ENCODE measurements at places on chromosomes 16 and 17.

GRCh38 chr17:28334171-28334570 is 1.1 kb downstream of the IFT20 start:
- no peak for DNase-seq

DNA sequence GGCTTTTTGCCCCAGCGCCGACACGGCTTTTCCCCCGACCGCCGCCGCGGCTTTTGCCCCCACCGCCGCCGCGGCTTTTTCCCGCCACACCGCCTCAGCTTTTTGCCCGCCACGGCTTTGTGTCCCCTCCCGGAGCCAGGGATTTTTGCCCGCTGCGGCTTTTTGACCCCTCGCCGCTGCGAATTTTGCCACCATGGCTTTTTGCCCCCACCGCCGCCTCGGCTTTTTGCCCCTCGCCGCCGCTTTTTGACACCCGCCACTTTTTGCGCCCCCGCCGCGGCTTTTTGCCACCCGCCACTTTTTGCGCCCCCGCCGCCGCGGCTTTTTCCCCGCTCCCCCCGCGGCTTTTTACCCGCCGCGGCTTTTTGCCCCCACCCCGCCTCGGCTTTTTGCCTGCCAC is 1342.5 kb downstream of the TP53TG3F start:
- no peak for DNase-seq

- no peak for DNase-seq
Measured at GRCh38 chr16:88597856-88598491, 27.8 kb downstream of the ZC3H18 start.

DNA sequence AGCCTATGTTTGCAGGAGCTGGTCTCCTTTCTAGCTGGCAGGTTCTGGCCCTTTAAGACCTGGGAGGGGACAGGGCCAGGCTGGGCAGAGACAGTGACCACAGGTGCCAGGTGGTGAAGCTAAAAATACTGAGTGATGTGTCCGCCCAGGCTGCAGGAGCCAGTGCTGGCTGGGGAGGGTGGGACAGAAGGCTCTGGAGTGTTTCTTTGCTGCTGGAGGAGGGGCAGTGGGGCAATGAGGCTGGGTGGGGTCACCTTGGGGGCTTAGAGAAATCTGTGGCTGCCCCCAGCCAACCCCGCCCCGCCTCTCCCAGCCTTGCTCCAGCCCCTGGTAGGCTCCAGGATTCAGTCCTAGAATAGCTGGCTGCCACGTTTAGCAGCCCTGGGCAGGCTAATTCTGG is 30.4 kb upstream of the SBK1 start:
- DNase-seq, result no peak

DNA sequence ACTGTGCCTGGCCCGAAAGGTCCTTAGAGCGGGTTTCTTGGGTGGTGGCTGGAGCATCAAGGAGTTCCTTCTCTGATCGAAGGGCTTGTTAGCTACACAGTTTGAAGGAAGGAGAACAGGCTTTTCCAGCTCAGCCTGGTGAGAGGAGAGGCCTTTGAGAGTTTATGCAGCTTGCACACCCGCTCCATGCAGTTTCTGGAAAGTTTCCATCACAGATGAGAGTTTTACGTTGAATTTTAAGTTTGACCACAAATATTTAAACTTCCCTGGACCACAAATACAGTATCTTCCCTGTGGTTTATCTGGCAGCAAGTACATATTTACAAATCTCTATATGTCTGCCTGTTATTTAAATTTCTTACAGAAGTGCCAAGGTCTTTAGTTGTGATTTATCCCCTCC is 56.8 kb downstream of the HIC1 start:
- no peak for DNase-seq

DNA sequence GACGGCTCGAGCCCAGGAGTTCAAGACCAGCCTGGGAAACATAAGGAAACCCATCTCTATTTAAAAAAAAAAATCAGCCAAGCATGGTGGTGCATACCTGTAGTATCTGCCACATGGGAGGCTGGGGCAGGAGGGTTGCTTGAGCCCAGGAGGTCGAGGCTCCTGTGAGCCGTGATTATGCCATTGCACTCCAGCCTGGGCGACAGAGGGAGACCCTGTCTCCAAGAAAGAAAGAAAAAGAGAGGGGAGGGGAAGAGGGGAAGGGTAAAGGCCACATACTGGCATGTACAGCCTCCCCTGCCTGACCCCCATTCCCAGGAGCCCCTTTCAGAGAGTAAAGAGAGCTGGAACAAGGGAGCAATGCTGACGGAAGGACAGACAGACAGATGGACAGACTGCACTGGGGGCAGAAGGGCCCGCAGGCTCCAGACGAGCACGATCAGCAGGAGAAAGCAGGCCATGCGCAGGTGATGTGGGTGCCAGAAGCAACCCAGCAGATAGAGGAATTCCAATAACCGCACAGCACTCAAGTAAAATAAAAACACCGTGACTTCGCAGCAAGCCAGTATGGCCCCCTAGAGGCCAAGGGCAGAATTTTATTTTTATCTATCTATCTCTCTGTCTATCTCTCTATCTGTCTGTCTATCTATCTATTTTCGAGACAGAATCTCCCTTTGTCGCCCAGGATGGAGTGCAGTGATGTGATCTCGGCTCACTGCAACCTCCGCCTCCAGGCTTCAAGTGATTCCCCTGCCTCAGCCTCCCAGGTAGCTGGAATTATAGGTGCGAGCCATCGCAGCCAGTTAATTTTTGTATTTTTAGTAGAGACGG is 27.1 kb upstream of the SNN start:
- no peak for DNase-seq

- no peak for DNase-seq
Measured at GRCh38 chr17:28741358-28742349, 2.2 kb upstream of the TRAF4 start.

DNA sequence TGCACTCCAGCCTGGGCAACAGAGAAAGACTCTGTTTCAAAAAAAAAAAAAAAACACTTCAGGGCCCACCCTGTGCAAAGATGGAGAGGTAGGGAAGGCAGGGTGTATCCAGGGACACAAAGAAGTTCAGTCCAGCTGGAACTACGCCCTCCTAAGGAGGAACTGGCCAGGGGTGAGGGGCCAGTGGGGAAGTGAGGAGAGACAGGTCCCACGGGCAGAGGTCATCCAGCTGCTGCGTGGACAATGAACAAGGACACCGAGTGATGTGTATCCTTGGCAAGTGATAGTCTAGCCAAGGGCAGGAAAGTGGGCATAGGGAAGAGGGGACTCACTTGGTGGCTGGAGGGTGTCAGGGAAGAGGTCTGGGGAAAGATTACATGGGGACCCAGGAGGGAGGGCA is 9.4 kb upstream of the RIPOR1 start:
- no peak for DNase-seq

- no peak for DNase-seq
Measured at GRCh38 chr16:58116081-58116480, 13.1 kb downstream of the CFAP20 start.

- DNase-seq, result no peak
Measured at GRCh38 chr16:52825892-52826291, 226.8 kb downstream of the CHD9NB start.

DNA sequence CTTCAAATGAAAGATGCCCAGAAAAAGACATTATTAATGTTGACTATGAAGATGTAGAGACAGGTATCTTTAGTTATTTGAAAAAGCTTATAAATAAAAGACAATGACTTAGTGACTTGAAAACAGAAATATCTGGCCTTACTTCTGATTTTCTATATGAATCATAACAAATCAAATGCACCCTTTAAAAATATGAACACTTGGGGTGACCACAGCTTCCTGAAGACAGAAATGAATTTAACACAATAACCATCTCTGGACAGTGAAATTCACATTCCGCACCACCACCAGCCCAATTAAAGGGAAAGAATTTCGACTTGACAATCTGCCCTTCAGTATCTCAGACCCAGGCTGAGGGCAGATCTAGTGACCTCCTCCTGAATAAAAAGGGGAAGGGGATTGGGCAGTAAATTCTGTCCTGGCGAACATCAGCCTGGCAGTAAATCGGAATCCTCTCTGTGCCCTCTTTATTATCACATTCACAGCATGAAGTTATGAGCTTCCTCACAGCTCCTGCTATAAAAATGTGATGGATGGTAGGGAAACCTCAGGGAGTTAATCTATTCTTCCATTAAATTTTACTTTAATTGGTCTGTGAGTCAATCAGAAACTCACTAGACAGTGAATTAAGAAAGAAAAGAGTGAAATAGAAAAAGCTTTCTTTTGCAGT is 131.5 kb downstream of the SNX11 start:
- no peak for DNase-seq

DNA sequence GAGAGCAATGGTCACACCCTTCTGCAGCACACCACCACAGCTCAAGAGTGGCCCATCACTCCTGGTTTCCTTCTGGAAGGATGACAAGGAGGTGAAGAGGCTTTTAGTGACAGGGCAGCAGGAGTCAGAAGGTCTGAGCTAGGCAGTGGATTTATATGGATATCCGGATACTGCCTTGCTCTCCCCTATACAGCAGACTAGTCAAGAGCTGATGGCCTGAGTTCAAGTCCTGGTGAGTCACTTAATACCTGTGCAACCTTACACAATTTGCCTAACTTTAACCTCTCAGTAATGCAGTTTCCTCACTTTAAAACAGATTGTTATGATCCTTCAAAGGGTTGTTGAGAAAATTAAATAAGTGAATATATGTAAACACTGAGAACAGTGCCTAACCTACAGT is 22.9 kb downstream of the MYO18A start:
- DNase-seq, result no peak

- DNase-seq, result no peak
Measured at GRCh38 chr17:56699186-56699894, 105.8 kb downstream of the NOG start.

Measured in activated CD4-positive, CD25-positive, alpha-beta regulatory T cell (primary cell).